Nephron progenitor cell (in vitro differentiated cells): ENCODE measurements at places on chromosomes 6 and 20.

- DNase-seq, result no peak
Measured at GRCh38 chr6:107620732-107621131, 130.8 kb downstream of the SOBP start.

DNA sequence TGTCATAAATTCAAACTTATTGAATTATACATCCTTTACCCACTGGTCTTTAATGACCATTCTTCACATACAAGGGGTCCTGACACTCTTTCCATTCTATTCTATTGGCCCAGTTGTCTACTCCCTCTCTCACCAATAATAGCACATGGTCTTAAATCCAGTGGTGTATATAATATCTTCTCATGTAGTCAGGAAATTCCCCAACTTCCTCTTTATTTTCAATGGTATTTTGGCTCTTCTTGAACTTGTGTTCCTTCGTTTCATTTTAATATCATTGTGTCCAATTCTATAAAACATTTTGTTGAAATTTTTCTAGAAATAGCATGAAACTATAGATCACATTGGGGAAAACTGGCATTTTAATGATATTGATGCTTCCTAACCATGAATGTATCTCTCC lies 36.8 kb downstream of the PSMB9 start:
- DNase-seq, result no peak

- no peak for DNase-seq
Measured at GRCh38 chr20:43376831-43377230, 80.9 kb upstream of the SRSF6 start.

DNA sequence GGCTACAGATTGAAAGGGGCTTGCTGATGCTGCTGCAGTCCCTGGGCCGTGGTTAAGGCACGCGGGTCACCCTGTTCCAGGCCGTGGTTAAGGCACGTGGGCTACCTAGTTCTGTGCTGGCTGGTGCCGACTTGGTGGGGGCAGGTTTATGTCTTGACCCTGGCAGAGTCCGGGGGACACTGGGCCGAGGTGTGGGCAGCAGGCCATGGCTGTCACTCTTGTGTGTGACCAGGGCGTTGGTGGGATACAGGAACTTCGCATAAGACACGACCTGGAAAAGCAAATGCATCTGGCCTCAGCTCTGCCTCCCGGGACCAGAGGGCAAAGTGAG lies 6.4 kb downstream of the RPS21 start:
- no peak for DNase-seq

DNA sequence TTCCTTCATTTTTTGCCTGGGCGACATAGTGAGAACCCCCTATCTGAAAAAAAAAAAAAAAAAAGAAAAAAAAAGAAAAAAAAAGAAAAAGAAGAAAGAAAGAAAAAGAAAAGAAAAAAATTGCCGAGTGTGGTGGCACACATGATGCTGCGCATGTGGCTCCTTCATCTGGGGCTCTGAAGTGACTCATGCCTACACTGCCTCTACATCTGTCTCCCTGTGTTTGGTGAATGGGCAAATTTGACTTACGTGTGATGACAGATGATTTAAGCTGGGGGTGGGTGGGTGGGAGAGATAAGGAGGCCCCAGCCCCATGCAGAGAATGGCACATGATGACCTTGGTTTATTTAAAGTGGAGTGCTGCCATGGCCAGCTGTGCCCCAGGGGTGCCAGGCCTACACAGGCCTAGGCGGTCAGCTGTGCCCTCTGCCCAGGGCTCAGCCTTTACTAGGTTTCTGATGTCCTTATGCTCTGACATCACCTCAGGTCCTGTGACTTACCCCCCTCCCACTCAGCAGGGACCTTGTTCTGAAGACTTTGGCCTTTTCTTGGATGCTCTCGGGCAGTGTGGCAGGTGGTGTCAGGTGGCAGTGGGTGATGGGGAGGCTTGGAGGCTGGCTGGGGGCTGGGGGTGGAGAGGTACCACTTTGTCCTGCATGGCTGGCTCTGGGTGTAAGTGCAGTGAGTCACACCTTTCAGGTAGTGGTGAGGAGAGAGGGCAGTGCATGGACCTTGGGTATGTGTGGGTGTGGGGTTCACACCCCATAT lies 41.1 kb downstream of the VEGFA start:
- DNase-seq, result no peak

- DNase-seq, result no peak
Measured at GRCh38 chr20:32651537-32651936, 22.2 kb downstream of the C20orf203 start.

GRCh38 chr20:61440548-61441055 lies 188.5 kb downstream of the CDH4 start:
- DNase-seq, result no peak

GRCh38 chr6:157585274-157586087 lies 204.5 kb downstream of the ZDHHC14 start:
- no peak for DNase-seq
